Activated CD4-positive, alpha-beta T cell treated with anti-CD3 and anti-CD28 coated beads, Interleukin-2, amount 10 ng/mL, durations not matched to agents 24 days and 14 days (primary cell): ENCODE measurements at places on chromosomes 16 and 17.

- DNase-seq: no peak
- no peak overlapping the region for H3K27ac ChIP-seq
- H3K4me3 ChIP-seq: no peak overlapping the region
- no peaks in the 10 kb centered on the region for H3K4me1 ChIP-seq
- peaks cover 19% of the 10 kb centered on the region for H3K36me3 ChIP-seq
These were observed 50.4 kb downstream of the TIMM22 start for GRCh38 chr17:1047177-1047878.

DNA sequence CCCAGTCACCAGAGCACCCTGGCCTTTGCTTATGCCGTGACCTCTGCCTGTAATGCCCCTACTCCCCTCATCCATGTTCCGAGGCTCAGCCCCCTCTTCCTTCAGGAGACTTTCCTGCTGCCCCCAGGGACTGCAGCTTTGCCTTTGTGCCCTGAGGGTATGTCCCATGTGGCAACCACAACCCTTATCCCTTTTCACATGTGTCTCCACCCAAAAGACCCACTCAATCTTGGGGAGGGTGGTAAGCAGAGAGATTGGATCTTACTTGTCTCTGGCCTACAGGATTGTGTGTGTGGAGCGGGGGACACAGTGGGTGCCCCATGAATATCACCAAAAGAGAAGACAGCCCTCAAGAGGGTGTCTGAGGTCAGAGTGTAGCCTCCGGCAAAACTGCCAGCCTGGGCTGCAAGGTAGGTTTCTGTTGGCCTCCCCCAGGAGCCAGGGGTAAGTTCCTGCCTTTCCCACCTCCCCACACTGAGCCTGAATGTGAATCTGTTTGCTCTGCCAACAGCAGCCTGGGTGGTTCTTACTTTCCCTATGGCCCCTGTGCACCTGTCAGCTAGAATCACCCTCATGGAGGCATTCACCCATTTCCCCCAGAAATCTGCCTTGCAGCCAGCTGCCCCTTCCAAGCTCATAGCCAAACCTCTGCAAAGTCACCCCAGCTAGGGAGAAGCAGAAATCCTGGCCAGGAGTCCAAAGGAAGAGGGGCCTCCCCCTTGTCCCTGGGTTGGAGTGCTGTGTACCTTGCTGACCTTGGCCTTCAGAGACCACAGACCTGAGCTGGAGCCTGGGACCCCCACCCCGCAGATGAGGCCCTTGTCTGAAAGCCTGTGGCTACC lies 11.5 kb upstream of the C17orf113 start:
- no peak overlapping the region for H3K27ac ChIP-seq
- peaks cover 18% of the 10 kb centered on the region for H3K4me1 ChIP-seq
- no peaks in the 10 kb centered on the region for H3K36me3 ChIP-seq
- no peaks in the 10 kb centered on the region for H3K27me3 ChIP-seq
- no peak overlapping the region for H3K4me3 ChIP-seq
- no peak for DNase-seq

- H3K4me1 ChIP-seq: peaks cover 18% of the 10 kb centered on the region
- H3K36me3 ChIP-seq: no peaks in the 10 kb centered on the region
- DNase-seq: no peak
- H3K4me3 ChIP-seq: peak overlapping the region; percentile 53
These were observed 13.0 kb downstream of the TOB1 start for GRCh38 chr17:50853015-50853615.

- H3K36me3 ChIP-seq: no peaks in the 10 kb centered on the region
- no peak for DNase-seq
- no peak overlapping the region for H3K27ac ChIP-seq
- no peaks in the 10 kb centered on the region for H3K27me3 ChIP-seq
- no peak overlapping the region for H3K4me3 ChIP-seq
- no peaks in the 10 kb centered on the region for H3K4me1 ChIP-seq
These were observed 311.9 kb downstream of the NPIPA8 start for GRCh38 chr16:18024611-18025010.

- H3K27ac ChIP-seq: no peak overlapping the region
- H3K4me3 ChIP-seq: peak overlapping the region; percentile 95
- H3K27me3 ChIP-seq: peaks cover 15% of the 10 kb centered on the region
- peak; percentile 60 for DNase-seq
- peaks cover 19% of the 10 kb centered on the region for H3K36me3 ChIP-seq
These were observed 3.8 kb upstream of the TLCD2 start for GRCh38 chr17:1713878-1714426.
